ENCODE measurements at places on chromosomes 12 and 14.

GRCh38 chr14:71579331-71579730 lies 352.9 kb upstream of the RGS6 start:
- DNase-seq, result no peak

- no peak for DNase-seq
These were observed 27.7 kb downstream of the FBLN5 start for GRCh38 chr14:91919814-91920213.

- DNase-seq, result no peak
These were observed 41.1 kb downstream of the CEP83 start for GRCh38 chr12:94418517-94418916.

- DNase-seq, result no peak
These were observed 85.3 kb upstream of the KCNA1 start for GRCh38 chr12:4824380-4824779.

DNA sequence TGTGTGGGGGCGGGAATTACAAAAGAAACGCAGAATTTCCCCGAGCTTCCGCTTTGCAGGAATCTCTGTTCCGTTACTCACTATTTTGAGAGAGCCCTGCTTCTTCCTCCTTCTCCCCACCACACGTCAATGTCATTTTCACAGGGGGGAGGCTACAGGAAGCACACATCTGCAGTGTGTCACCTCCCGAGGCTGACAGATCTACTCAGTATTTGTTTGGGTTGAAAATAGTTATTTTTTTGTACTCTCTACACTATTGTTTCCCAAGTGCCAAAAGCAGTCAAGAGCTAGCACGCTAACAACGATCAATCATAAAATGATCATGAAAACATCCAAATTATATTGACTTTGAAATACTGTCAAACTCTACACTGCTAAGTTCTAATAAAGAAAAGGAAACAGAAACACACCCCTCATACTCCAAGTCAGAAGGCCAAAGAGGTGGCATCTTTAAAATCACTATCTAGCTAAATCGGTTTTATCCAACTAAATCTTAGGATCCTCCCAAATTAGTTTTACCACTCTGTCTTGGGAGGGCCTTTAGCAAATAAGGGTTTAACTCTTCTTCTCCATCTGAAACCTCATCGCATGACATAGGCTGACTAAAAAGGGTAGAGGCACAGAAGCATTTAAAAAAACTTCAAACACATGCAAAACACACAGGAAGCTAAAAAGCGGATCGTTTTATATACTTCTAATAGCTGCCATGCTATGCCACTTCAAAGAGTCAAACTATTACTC lies 51.8 kb downstream of the FOXN3 start:
- DNase-seq, result no peak

- DNase-seq, result no peak
These were observed 2.0 kb downstream of the ANO6 start for GRCh38 chr12:45217846-45218245.
